ENCODE measurements at places on chromosomes 3 and 15.

DNA sequence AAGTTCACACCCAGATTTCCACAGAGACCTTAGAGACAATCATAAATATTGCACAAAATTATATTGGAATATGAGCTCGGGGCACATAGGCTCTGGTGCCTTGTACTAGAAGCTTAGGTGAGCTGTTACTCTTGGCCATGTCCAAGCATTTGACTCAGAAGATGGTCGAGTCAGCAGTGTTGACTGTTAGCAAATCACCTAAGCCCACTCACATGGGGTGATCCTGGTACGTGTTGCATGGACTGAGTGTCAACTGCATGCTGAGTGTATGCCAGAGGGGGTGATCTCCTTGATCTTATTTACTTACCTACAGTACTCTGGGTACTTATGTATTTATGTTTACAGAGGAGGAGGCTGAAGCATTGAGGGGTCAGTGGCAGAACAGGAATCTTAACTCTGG, 14.0 kb downstream of the SMAD3 start:
- no peak for DNase-seq

GRCh38 chr15:39591141-39591895, 10.4 kb downstream of the THBS1 start:
- DNase-seq, result no peak

DNA sequence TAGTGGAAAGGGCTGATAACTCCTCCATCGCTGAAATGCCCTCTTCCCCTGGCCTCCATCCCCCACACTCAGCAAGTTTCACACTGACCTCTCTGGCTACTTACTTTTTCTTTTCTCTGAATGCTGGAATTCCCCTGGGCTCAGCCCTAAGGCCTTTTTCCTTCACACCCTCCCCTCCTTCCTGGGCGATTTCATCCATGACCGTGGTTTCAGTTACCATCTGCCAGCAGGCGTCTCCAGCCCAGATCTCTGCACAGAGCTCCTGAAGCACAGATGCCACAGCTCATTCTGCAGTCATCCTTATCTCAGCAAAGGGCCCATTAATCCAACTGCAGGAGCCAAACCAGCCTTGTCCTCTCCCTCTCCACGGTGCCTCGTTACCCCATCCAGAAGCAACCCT, 114.0 kb downstream of the RFTN1 start:
- DNase-seq, result no peak

- DNase-seq, result no peak
Observed at GRCh38 chr3:42183991-42184632, 81.9 kb downstream of the CCK start.

GRCh38 chr3:168028086-168028485, 67.6 kb downstream of the GOLIM4 start:
- DNase-seq, result no peak
